ENCODE measurements at places on chromosomes 6 and 20.

DNA sequence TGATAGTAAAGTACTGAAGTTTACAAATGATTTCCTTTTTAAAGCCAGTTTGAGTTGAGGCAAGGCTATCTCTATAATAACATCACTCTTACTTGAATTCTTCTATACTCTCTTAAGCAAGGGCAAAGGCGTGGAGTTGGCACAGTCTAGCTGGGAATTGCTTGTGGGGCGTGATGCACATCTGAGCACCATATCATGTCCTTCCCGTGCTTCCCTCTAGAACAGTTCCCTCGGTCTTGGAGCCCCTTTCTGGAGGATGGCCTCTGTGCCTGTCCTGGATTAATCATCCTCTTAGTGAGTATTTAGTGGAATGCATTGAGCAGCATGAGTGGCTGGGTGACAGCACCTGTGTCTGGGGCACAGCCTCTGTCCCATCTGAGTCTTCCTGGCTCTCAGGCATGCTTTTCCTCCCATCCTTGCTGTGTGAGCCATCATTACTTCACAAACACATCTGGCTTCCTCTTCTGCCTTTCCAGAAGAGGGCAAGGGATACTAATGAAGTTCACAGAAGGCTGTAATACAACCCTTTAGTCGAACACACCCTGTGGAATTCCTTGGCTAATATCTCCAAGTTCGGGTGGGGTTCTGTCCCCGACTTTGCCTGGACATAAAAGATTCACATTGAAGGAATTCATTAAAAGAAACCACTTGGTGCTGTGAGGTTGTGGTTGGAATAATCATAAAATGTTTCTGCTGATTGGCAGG is 188.2 kb downstream of the FNDC1 start:
- DNase-seq = no peak

DNA sequence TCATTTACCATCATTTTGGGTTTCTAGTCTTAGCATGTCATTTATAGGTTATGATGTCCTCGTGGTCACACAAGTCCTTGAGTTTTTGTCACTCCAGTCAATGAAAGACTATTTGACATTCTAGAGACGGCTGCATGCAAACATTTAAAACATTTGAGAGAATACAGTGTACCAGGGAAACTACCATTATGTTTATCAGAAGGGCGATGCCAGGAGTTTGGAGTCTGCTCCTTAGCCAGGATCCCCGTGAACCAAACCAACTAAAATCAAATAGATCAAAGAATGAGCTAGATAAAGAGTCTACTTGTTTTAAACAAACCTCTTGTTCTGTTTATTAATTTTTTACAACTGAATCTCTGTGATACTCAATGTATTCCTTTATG is 122.6 kb downstream of the OLIG3 start:
- no peak for DNase-seq

DNA sequence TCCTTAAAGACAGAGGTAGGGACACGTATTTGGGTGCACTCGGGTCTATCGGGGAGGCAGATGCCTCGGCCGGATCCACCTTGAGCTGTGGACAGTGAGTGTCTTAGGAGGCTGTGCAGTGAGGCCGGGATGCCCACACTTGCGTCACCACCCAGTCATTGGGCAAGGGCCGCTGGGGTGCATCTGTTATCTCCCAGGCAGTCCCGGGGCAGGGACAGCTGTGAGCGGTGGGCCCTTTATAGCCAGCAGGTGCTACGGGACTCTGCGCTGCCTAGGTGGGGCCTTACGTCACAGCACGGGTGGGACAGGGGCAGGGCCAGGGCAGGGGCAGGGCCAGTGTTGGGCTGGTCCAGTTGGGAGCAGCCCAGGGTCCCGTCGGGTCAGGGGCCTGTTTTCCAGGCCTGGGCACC is 689 bp upstream of the COL20A1 start:
- no peak for DNase-seq

DNA sequence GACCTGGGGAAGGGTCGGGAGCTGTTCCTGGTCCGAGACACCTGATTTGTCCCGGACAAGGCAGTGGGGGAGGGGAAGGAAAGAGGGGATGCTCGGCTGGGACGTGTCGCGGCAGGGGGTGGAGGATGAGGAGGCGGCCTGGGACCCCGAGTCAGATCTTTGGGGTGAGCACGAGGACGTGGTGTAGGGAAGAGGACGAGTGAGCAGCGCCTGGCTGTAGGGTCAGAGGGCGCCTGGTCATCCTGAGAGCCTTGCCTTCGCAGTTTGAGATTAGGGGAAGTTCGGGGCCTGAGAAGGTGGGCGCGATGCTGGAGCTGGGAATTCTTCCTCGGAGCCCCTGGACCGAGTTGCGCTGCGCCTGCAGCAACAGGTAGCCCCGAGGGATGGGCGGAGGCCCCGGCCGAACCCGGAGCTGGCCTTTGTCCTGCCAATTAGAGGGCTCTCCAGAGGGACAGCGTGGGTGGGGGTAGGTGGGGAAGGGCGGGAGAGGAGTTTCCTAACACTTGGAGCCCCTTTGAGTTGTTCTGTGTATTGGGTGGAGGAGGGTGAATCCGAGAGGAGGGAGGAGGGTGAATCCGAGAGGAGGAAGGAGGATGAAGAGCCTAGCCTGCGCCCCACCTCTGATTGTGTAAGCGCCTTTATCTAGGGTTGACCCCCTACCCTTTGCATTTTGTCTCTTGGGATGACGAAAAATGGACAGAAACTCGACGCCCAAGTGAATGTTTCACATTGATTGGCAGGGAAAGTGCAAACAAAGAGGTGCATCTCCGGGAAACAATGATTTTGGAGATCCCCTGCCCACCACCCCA is 72.0 kb downstream of the SOX4 start:
- DNase-seq = no peak

DNA sequence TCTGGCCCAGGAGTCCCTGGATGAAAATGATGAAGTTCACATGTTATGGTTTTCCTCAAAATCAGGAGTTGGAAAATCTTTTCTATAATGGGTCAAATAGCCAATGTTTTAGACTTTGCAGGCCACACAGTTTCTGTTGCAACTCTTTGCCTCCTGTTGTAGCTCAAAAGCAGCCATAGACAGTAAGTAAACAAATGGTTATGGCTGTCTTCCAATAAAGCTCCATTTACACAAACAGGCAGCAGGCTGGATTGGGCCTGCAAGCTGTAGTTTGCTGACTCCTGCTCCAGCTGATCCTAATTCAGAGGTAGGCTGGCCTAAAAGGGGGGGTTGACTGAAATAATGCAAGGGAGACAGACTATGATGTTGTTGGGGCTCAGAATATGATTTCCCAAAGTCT is 33.0 kb downstream of the METTL24 start:
- DNase-seq = no peak

DNA sequence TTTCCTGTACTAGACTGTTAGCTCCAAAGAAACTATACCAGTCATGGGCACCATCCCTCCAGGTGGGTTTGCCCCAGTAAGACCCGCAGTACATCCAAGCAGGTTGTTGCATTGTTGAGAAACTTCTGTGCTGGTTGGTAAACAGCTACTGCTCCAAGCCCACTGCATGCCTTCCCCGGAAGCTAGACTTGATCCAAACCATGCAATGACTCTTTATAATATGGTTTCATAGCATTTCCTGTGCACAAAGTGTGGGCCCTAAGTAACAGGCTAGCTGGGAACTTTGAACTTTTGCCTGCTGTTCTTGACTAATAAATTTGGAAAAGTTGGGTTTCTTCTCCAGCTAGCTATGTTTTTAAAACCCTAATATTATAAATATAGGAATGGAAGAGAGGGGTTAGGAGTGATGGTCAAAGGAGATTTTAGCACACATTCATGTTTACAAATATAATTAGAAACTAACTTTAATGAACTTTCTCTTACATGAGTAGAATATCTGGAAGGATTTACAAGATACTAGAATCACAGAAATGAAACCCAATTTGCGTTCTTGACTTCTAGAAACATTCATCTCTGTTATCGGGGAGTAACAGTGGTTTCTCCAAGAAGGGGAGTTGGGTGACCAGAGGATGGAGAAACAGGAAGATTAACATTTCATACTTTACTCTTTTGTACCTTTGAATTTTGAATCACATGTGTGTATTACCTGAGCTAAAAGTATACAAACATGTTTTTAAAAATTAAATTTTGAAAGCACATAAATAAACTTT is 51.7 kb downstream of the GFOD1 start:
- DNase-seq = no peak

- no peak for DNase-seq
Observed at GRCh38 chr6:14822679-14823078, 423.2 kb upstream of the JARID2 start.

- DNase-seq = no peak
Observed at GRCh38 chr20:33704197-33704924, 15.7 kb downstream of the PXMP4 start.

- DNase-seq = peak; percentile 30
Observed at GRCh38 chr6:107800564-107801164, 23.4 kb downstream of the SCML4 start.

- DNase-seq = no peak
Observed at GRCh38 chr6:135488023-135488422, 9.5 kb downstream of the AHI1 start.

DNA sequence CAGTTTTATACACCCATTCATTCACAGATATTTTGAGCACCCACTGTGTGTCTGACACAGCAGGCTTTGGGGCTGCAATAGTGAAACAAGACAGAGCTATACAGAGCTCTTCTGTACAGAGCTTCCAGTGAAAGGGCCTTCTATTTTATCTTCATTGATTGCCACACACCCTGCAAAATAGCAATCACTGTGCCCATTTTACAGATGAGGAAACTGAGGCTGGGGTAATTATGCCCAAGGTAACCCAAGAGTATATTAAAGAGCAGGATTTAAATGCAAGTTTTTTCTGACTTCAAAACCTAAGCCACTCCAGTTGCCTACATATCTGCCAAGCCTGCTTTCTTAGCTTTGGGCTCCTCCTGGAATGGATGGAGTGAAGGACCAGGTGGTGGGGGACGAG is 4.5 kb downstream of the BPI start:
- DNase-seq = no peak

GRCh38 chr6:166286839-166287271 is 21.3 kb downstream of the PRR18 start:
- no peak for DNase-seq

- no peak for DNase-seq
Observed at GRCh38 chr6:121880831-121881230, 445.4 kb downstream of the GJA1 start.

- no peak for DNase-seq
Observed at GRCh38 chr20:4216142-4216735, 200.9 kb upstream of the RNF24 start.

- no peak for DNase-seq
Observed at GRCh38 chr6:108193131-108193530, 27.3 kb downstream of the NR2E1 start.

GRCh38 chr6:93105017-93105416 is 314.3 kb downstream of the EPHA7 start:
- no peak for DNase-seq

DNA sequence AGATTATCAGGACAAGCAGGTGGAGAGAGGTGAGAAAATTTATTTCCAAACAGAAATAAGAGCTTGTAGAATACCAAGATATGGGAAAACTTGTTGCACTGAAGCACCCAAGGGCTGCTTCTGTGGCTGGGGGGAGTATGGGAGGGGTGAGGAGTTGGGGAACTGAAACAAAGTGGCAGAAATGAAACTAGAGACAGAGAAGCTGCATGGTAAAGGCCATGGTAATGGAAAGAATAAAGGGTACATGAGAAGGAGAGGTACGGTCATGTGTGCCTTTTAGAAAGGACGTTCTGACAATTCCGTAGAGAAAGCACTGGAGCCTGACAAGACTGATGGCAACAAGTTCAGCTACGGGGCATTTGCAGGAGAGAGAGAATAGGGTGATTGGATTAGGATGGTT is 51.6 kb upstream of the RIN2 start:
- no peak for DNase-seq

GRCh38 chr20:32337937-32338661 is 20.0 kb upstream of the ASXL1 start:
- no peak for DNase-seq

DNA sequence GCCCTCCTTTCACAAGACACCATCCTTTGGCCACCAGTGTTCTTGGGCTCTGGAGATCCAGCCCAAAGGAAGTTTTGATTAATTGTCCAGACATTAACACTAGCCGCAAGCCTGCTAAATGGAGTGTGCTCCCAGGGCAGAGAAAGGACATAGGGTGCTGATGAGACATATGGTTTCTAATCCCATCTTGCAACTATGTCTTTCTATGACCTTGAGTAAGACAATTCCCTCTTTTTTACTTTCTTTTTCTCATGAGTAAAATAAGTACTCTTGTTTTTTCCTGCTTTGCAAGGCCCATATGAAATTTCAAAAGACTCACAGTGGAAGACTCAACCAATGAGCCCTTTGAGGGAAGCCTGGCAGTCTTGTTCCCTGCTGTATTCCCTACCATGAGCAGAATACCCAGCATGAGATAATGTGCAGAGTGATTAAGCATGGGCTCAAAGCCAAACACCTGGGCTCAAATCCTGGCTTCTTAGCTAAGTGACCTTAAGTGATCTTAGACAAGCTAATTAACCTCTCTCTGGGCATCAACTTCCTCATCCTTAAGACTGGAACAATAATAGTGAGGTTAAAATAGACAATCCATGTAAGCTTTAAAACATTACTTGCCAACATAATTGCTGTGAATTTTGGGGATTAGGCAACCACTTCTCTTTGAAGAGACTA is at the start of gene WFDC10B:
Gene WFDC10B (minus strand): TSS at position 51 of the 669 bp plus-strand sequence. CDS start 19,027 bp downstream, outside the sequence.
- DNase-seq = no peak

- DNase-seq = no peak
Observed at GRCh38 chr6:69942485-69942884, 76.1 kb downstream of the COL19A1 start.

- DNase-seq = no peak
Observed at GRCh38 chr20:41011551-41012067, 17.0 kb upstream of the TOP1 start.

- DNase-seq = no peak
Observed at GRCh38 chr6:105318660-105319059, 84.2 kb downstream of the PREP start.
